ENCODE measurements at places on chromosomes 3 and 15.
A peak's percentile ranks its signal among the peaks of the same experiment; 100 is the strongest.

- no peak overlapping the region for H3K27ac ChIP-seq
- peaks cover 2% of the 10 kb centered on the region for H3K27me3 ChIP-seq
- H3K4me3 ChIP-seq = no peak overlapping the region
- H3K36me3 ChIP-seq = no peaks in the 10 kb centered on the region
- no peak for DNase-seq
Measured at GRCh38 chr3:42819351-42819965, 10.2 kb downstream of the ACKR2 start.

- peaks cover 8% of the 10 kb centered on the region for H3K4me1 ChIP-seq
- H3K27ac ChIP-seq = no peak overlapping the region
- H3K27me3 ChIP-seq = peaks cover 8% of the 10 kb centered on the region
- no peak overlapping the region for H3K4me3 ChIP-seq
Measured at GRCh38 chr3:186619787-186620212, 6.9 kb downstream of the AHSG start.

GRCh38 chr3:156417559-156418132 is 137.3 kb downstream of the SSR3 start:
- H3K4me3 ChIP-seq = no peak overlapping the region
- H3K27ac ChIP-seq = no peak overlapping the region
- no peak for DNase-seq
- peaks cover 4% of the 10 kb centered on the region for H3K36me3 ChIP-seq
- no peaks in the 10 kb centered on the region for H3K4me1 ChIP-seq

DNA sequence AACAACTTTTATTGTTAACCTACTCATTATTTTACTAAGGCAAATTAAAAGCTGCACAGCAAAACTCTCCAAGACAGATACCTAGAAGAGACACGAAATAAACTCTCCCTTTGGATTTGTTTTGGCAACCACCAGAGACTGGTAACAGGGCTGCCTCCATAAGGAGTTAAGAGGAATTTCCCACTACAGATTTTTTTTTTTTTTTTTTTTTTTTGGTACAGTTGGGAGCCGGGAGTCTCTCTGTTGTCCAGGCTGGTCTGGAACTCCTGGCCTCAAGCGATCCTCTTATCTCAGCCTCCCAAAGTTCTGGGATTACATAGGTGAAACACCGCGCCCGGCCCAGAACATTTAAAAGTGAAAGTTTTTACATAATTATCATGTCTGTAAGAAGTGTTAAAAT is 73.6 kb upstream of the VGLL4 start:
- no peaks in the 10 kb centered on the region for H3K27me3 ChIP-seq
- H3K4me3 ChIP-seq = no peak overlapping the region

DNA sequence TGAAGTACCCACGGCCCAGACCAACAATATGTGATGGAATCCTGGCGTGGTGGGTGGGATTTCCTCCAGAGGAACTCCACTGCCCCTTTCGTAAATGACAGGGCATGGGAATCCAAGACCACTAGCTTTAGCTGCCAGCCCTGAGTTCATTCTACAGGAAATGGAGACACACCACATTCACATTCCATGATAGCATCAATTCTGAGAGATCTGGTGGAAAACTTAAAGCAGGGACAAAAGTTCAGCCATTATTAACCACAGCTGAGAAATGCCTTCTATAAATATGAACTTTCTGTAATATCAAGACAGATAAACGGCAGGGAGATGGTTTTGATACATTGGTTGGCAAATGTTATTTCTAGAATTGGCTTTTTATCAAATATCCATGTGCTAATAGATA is 98.2 kb downstream of the FBN1 start:
- H3K36me3 ChIP-seq = no peaks in the 10 kb centered on the region
- no peak for DNase-seq
- H3K4me3 ChIP-seq = no peak overlapping the region
- H3K4me1 ChIP-seq = no peaks in the 10 kb centered on the region
- no peak overlapping the region for H3K27ac ChIP-seq

- H3K27me3 ChIP-seq = peaks cover 8% of the 10 kb centered on the region
- no peak for DNase-seq
- no peaks in the 10 kb centered on the region for H3K36me3 ChIP-seq
- H3K27ac ChIP-seq = no peak overlapping the region
Measured at GRCh38 chr3:12325586-12326515, 37.0 kb downstream of the PPARG start.

- no peaks in the 10 kb centered on the region for H3K27me3 ChIP-seq
- peaks cover 16% of the 10 kb centered on the region for H3K4me1 ChIP-seq
- peak overlapping the region; percentile 77 for H3K4me3 ChIP-seq
- H3K27ac ChIP-seq = peak overlapping the region; percentile 95
- H3K36me3 ChIP-seq = no peaks in the 10 kb centered on the region
Measured at GRCh38 chr3:160665231-160665630, 11.7 kb upstream of the ARL14 start.

GRCh38 chr3:166478356-166478755 is 641.1 kb upstream of the BCHE start:
- DNase-seq = no peak
- H3K27me3 ChIP-seq = no peaks in the 10 kb centered on the region
- H3K36me3 ChIP-seq = no peaks in the 10 kb centered on the region
- no peak overlapping the region for H3K27ac ChIP-seq
- no peak overlapping the region for H3K4me3 ChIP-seq
- H3K4me1 ChIP-seq = no peaks in the 10 kb centered on the region

- peak within 1 kb of the TSS; percentile 56 for H3K4me3 ChIP-seq
- no peak within 1 kb of the TSS for H3K27ac ChIP-seq
- H3K27me3 ChIP-seq = peaks cover 18% of the 10 kb centered on the region
- no peaks in the 10 kb centered on the region for H3K36me3 ChIP-seq
- DNase-seq = no peak
Measured at GRCh38 chr3:71784914-71785531, at the start of gene PROK2. PROK2 (minus strand) TSS chr3:71785148; CDS start chr3:71785052, 96 bp downstream.

DNA sequence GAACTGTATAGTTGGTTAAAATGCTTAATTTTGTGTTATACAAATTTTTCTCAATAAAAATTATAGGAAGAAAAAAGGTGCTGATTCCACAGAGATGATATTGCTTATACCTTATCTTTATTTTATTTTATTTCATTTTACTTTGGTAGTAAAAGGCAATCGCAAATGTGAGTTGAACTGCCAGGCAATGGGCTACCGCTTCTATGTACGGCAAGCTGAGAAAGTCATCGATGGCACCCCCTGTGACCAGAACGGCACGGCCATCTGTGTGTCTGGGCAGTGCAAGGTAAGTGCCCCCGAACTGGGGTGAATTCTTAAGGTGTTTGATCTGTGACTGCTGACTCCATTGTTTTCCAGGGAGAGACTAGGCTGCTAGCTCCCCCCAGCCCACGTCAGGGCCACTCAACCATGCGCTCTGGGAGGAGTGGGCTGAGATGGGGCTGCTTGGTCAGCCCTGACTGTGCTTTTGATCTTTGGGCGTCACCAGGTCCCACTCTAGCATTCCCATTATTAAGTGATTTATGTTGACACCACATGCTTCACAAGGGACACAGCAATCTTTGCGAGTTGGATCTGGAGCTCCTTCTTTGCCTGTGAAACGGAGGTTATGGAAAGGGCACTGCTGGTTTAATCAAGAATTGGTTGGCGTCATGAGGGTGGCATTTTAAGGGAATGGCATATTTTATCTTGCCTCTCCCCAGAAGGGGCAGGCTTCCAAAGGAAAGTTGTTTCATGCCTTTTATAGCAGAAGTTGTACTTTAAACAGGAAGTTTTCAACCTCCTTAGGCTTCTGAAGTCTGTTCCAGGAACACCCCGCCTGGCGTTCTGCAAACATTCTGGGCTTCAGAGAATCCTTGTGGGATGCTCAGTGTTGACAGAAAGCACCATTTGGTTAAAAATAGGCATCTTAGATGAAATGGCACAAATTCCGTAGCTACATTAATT is 296.5 kb downstream of the THSD4 start:
- no peak for DNase-seq
- H3K4me1 ChIP-seq = no peaks in the 10 kb centered on the region
- H3K27me3 ChIP-seq = peaks cover 12% of the 10 kb centered on the region
- H3K36me3 ChIP-seq = no peaks in the 10 kb centered on the region
- H3K27ac ChIP-seq = no peak overlapping the region
- no peak overlapping the region for H3K4me3 ChIP-seq

DNA sequence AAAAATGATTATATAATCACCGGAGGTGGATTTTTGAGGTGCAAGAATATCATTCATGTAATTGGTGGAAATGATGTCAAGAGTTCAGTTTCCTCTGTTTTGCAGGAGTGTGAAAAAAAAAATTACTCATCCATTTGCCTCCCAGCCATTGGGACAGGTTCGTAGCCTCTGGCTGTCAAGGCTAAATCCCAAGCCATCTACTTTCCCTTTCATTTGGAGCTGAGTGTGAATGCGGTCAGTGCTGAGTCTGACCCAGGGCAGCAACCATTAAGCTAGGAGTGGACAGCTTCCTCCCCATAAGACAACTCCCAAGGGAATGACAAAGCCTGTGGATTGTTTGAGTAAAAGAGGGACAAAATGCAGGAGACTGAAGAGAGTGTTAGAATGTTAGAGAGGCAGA is 33.6 kb downstream of the PARP14 start:
- no peak overlapping the region for H3K4me3 ChIP-seq
- H3K27me3 ChIP-seq = no peaks in the 10 kb centered on the region
- peaks cover 20% of the 10 kb centered on the region for H3K4me1 ChIP-seq
- no peak for DNase-seq

DNA sequence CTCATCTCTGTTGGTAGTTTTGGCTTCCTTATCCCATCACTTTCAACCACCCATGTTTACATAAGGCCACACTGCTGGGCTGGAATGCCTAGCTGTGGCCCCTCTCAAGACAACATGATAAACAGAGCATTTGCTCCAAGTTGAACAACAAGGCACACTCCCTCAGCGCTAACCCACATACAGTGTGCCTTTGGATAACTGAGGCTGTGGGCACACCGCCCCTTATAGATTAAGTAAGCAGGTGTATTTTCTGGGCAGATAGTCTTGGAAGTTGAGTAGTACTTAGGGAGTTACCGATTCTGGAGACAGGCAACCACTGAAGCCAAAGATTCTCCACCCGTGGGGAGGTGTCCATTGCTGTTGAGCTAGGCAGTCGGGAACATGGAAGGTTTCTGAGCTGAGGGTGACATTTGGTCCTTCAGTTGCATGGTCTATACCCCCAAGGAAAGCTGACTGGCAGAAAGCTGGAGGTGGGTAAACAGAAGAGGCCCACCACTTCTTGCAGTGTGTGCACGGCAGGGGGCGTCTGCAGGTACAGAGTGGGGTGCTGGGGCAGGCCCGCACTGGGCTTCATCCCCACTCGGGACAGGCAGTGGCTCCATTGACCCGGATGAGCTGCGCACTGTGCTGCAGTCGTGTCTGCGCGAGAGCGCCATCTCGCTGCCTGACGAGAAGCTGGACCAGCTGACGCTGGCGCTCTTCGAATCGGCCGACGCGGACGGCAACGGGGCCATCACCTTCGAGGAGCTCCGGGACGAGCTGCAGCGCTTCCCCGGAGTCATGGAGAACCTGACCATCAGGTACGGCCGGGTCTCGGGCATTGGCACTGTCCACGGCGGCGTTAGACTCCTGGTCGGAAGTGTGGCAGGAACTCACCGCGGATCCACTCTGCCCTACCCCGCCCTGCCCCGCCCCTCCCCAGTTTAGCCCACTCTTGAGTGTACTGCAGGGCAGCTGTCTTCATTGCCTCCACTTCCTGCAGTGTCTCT is 16.8 kb downstream of the NOX5 start:
- H3K27ac ChIP-seq = no peak overlapping the region
- DNase-seq = no peak
- H3K27me3 ChIP-seq = peaks cover 23% of the 10 kb centered on the region
- peaks cover 3% of the 10 kb centered on the region for H3K4me1 ChIP-seq

DNA sequence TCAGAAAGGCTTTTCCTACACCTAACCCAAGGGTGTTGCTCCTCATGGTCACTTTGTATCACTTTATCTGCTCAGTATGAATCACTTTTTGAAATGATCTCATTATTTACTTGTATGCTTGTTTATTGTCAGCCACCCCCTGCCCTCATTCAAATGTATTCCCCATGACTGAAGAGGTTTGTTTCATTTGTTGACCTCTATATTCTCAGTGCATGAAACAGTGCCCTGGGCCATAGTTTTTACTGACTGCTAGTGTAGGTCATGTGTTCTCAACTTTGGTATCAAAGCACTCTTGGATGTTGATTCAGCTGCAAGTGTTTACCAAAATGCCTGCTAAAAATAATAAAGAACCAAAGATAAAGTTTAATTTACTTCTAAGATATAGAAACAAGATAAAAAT is 381.7 kb upstream of the ARPP21 start:
- no peak overlapping the region for H3K27ac ChIP-seq
- no peaks in the 10 kb centered on the region for H3K27me3 ChIP-seq
- no peaks in the 10 kb centered on the region for H3K4me1 ChIP-seq

DNA sequence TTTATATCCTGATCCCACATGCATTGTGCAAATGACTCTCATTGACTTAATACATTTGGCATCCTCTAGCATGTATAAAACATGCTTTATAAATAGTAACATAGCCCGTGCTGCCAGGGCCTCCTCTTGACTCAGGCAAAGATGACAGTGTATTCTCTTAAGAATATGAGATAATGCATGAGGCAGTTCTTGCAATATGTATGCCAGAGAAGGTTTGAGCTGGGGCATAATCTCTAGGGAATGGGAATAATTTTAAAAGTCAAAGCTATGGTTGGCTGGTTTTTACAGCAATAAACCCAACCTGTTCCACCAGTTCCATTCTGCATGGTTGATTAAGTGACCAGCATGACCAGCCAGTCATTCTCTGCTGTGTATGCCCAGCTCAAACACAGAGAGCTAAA is 179.0 kb upstream of the PFN2 start:
- no peak overlapping the region for H3K4me3 ChIP-seq
- no peaks in the 10 kb centered on the region for H3K36me3 ChIP-seq
- H3K27ac ChIP-seq = no peak overlapping the region
- H3K27me3 ChIP-seq = peaks cover 9% of the 10 kb centered on the region
- H3K4me1 ChIP-seq = no peaks in the 10 kb centered on the region

DNA sequence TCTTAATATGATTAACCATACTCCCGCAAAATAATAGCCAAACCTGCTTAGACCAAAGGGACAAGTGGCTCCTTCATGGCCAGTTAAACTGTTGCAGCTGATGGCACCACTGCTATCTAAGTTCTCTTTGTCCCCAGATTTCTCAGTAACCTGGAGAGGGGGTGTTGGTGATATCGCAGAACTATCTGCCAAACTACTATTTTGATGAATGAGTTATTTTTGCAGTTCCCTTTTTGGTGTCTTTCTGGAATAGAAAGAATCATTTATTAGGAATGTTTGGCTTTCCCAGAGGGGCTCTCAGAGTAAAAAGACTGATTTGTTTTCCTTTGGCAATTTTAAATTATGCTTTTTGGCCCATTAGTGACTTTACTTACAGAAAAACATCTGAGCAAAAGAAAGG is 33.0 kb downstream of the CLEC3B start:
- H3K4me1 ChIP-seq = no peaks in the 10 kb centered on the region
- H3K27me3 ChIP-seq = peaks cover 9% of the 10 kb centered on the region
- no peaks in the 10 kb centered on the region for H3K36me3 ChIP-seq
- H3K27ac ChIP-seq = no peak overlapping the region

- H3K27ac ChIP-seq = no peak overlapping the region
- no peaks in the 10 kb centered on the region for H3K27me3 ChIP-seq
- peaks cover 9% of the 10 kb centered on the region for H3K36me3 ChIP-seq
- H3K4me1 ChIP-seq = peaks cover 5% of the 10 kb centered on the region
- DNase-seq = no peak
Measured at GRCh38 chr3:43490640-43491185, 131.1 kb downstream of the ANO10 start.

Measured in memory B cell (primary cell).